ENCODE measurements at places on chromosomes 4 and X.

DNA sequence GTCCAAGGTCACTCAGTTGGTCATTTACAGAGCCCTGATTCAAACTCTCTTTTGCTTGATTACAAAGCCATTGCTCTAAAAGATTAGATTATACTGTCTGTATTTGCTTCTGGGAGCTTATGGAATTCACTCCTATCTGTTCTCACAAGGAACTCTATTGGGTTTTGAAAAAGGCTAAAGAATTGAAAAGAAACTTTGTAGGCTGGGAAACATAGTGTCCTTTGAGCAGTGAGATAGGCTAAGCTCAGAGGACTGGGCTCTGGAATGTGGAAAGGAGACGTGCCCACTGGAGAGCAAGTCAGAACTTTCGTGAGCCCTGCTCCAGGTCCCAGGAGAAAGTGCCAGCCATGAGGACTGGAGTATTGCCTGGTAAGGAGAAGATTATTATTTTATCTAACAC, at the start of gene RTL9:
RTL9 (plus strand) TSS at position 301 of the 400 bp plus-strand sequence. CDS start 91,770 bp downstream, outside the sequence.
- no peak for DNase-seq

DNA sequence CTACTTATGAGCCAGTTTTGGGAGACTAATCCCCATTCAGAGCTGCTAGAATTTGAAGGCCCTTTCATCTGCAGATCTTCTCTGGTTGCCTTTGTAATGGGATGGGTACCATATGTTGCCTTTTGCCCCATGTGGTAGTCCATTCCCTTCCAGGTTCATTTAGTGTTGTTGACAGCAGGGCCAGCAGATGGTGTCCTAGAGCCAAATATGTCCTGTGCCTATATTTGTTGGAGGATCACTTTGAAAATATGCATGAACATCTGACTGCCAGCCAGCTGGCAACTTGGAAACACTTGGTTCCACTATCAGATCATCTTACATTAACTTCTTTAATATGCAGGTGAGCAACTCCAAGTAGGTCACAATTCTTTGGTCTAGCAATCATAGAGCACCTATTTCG, 30.4 kb downstream of the CFAP299 start:
- DNase-seq, result no peak

- DNase-seq, result no peak
Measured at GRCh38 chr4:87819281-87819919, 13.4 kb upstream of the MEPE start.

DNA sequence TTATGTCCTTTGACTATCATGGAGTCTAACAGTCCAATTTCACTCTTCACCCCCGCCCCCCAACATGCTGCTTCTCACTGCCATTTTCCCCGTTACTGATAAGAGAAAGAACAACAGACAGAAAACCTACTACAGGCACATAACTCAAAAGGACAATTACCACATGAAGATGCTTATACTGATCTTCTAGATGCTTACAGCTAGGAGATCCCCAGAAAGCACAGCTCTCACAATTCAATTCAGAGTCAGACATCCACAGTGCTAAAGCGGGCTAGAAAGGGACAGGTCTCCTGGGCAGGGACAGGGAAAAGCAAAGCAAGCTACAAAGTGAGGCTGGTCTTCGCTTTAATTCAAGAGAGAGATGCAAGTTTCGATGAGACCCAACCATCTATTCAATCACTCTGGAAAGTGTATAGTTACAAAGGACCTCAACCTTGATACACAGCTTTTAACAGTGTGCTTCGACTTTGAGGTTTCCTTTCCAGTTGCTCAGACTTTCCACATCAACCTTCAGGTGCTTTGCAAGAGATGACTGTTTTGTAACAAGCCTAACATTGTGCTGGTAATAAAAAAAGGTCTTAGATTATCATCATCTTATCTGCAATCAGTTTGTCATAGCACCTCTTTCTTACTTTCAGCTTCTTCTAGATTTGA, 60.9 kb downstream of the LEF1 start:
- DNase-seq, result peak; percentile 81

- no peak for DNase-seq
Measured at GRCh38 chr4:31230594-31230993, 510.4 kb downstream of the PCDH7 start.

GRCh38 chr4:54556051-54556450, 101.7 kb upstream of the KIT start:
- no peak for DNase-seq

GRCh38 chr4:102219129-102219528, 126.2 kb downstream of the SLC39A8 start:
- DNase-seq, result no peak

GRCh38 chr4:125991398-125991797, 676.6 kb downstream of the FAT4 start:
- no peak for DNase-seq

GRCh38 chr4:186104114-186104889, at the start of gene FAM149A:
TSS of gene FAM149A (plus strand) at chr4:186104704.
- no peak for DNase-seq

- DNase-seq, result no peak
Measured at GRCh38 chrX:20056704-20057103, 60.0 kb downstream of the MAP7D2 start.

- no peak for DNase-seq
Measured at GRCh38 chrX:26146024-26146423, 7.9 kb downstream of the MAGEB18 start.

- peak; percentile 16 for DNase-seq
Measured at GRCh38 chr4:123505095-123506010, 108.8 kb downstream of the SPRY1 start.

GRCh38 chrX:19708683-19709082, 178.7 kb downstream of the SH3KBP1 start:
- DNase-seq, result no peak

DNA sequence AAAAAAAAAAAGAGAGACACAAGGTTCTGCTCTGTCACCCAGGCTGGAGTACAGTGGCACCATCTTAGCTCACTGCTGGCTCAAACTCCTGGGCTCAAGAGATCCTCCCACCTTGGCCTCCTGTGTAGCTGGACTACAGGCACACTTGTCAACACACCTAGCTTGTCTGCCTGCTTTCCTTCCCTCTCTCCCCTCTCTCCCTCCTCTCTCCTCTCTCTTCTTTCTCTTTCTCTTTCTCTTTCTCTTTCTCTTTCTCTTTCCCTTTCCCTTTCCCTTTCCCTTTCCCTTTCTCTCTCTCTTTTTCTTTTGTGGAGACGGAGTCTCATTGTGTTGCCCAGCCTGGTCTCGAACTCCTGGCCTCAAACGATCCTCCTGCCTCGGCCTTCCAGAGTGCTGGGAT, 132.1 kb downstream of the DIPK2B start:
- no peak for DNase-seq

DNA sequence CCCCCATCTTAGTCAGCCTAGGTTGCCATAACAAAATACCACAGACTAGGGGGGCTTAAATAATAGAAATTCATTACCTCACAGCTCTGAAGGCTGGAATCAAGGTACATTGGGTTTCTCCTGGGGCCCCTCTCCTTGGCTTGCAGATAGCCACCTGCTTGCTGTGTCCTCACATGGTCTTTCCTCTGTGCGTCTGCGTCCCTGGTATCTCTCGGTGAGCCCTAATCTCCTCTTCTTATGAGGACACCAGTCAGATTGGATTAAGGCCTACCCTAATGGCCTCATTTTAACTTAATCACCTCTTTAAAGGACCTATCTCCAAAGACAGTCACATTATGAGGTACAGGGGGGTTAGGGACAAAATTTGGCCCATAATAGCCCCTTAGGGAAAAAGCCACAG, 98.0 kb downstream of the SH3KBP1 start:
- no peak for DNase-seq

GRCh38 chr4:76883147-76883546, 14.8 kb downstream of the SOWAHB start:
- no peak for DNase-seq

DNA sequence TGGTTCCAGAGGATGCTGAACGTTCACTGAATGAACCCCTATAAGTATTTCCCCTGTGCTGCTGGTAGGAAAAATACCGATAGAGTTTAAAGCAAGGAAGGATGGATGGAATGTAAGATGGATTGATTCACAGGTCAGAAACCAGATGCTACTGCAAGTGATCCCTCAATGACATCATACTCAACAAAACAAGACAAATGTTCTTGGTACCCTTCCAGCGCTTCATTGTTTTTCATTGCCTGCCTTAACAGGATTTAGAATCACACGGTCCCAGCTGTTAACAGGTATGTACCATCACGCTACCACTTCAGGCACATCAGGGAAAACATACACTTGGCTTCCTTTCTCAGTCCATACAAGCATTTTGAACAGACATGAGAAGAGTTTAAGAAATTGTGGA, 118.1 kb upstream of the TLR3 start:
- no peak for DNase-seq

DNA sequence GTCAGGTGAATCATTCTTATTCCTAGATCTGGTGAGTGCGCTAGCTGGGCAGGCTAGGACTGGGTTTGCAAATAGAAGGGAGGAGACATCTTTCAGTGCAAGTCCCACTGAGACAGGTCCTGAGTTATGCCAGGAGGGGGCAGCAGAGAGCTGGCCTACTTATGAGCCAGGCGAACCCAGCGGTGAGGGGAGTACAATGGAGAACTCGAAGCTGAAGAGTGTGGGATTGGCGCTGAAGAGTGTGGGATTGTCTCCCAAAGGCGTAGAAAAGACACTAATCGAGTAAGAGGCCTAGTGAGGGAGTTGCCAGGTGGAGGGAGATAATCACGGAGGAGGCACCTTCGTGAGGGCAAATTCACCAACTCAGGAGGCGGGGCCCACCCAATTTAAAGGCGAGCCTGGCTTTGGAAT, 91.7 kb upstream of the CXorf66 start:
- peak; percentile 12 for DNase-seq

GRCh38 chr4:135492439-135492838, 1290.8 kb upstream of the PABPC4L start:
- DNase-seq, result no peak

DNA sequence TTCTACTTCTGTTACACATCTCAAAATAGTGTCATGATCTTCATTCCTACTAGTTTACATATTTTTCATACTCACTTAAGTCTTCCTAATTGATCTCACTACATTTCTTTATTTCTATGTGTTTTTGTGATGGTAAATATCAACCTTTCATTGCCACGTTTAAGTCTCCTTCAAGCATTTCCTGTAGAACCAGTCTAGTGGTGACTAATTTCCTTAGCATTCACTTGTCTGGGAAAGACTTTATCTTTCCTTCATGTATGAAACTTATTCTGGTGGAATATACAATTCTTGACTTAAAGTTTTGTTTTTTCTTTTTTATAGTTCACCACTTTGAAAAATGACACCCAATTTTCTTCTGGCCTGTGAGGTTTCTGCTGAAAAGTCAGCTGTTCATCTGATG, 181.4 kb upstream of the NEIL3 start:
- no peak for DNase-seq

DNA sequence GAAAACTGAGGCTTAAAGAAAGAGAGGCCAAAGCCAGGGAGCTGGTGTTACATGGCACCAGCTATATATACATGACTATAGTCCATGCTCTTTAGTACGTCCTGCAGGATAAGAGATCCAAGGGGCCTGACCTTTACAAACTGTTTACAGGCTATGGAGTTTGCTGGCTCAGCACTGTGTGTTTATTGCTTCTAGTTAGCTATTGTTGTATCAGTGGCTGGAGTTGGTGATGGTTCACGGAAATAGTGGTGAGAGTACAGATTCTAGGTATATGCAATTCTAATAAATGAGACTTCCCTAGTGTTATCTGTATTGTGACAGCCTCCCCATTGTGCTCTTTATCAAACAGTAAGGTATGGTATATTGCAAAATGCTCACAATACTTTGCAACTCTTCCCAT, 46.5 kb downstream of the REPS2 start:
- DNase-seq, result no peak

- no peak for DNase-seq
Measured at GRCh38 chrX:104659005-104659744, 93.2 kb downstream of the IL1RAPL2 start.

DNA sequence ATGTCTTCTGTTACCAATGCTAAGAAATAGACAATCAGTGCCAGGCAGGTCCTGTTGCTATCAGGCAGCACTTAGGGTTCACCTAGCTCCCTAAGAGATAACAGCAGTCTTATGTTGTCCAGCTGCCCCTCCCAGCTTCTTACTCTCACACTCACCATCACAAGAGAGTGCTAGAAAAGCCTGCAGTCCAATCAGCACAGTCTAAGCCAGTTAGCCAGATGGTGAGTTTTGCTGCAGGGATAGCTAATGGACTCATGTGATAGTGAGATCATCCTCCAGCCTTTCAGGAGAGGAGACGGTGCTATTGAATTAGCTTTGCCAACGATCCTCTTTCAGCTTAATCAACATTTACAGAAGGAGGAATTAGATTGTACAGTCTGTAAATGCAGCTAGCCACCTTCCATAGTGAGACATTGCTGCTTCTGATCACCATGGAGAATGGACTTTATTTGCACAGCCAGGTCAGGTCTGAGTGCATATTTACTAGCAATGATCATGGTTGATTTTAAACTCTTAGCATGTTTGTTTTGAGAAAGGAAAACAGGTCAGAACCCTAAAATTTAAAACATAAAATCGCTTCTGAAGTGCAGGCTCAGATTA, 438.3 kb downstream of the CENPC start:
- no peak for DNase-seq

- DNase-seq, result no peak
Measured at GRCh38 chr4:38009421-38009820, 49.2 kb downstream of the PTTG2 start.

- DNase-seq, result no peak
Measured at GRCh38 chr4:106588891-106589290, 220.3 kb upstream of the GIMD1 start.

- no peak for DNase-seq
Measured at GRCh38 chr4:55732864-55733263, 86.7 kb upstream of the EXOC1L start.

- no peak for DNase-seq
Measured at GRCh38 chr4:174265916-174266315, 17.6 kb downstream of the FBXO8 start.

DNA sequence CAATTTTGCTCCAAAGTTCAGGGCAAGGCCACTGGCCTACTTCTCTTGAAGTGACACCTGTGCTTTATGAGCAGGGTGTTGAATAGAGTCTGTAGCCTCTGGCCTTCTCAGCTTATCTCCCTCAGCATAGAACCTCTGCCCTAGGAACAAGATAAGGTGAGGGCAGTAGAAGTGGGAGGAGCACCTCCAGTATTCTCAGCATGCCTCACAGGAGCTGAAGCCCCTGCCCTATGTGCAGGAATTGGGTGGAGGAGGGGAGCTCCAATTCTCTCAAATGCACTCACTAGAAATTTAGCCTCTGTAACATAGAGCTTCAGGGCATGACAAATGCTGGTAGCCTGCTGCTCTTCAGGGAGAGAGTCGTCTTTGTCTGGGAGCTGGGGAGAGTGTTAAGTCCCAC, 479.3 kb downstream of the IL1RAPL1 start:
- DNase-seq, result no peak

GRCh38 chr4:69321153-69321729, 41.0 kb downstream of the UGT2B28 start:
- no peak for DNase-seq

- no peak for DNase-seq
Measured at GRCh38 chr4:136643416-136643815, 888.9 kb downstream of the PCDH18 start.

- DNase-seq, result no peak
Measured at GRCh38 chrX:124223524-124223923, 108.9 kb upstream of the TEX13D start.

DNA sequence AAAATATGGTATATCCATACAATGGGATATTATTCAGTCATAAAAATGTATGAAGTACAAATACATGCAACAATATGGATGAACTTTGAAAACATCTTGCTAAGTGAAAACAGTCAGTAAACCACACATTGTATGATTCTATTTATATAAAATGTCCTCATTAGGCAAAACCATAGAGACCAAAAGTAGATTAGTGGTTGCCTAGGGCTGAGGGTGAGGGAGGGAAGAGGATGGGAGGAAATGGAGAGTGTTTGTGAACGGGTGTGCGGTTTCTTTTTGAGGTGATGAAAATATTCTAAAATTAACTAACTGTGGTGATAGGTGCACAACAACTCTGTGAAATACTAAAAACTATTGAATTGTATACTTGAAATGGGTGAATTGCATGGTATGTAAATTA, 29.6 kb downstream of the TEX11 start:
- no peak for DNase-seq
